Posterior cingulate gyrus (tissue), 11 donors: ENCODE measurements at places on chromosomes 1 and 21.
A peak's percentile ranks its signal among the peaks of the same experiment; 100 is the strongest.

DNA sequence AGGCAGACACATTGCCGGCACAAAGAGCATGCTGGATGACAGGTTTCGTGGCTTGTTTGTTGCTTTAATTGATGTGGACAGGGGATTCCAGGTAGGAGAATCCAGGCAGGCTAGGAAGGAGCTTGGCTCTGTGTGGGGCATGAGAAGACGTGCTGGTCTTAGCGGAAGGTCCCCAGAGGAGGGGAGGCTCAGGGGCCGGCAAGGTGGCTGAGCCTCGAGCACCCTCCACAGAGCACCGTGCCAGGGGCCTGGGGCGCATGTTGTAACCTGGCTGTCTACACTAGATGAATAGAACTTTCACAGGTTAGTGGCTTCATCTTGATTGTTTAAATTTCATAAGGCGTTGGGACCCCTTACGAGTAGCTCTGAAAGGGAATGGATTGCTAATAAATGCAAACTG, 223.1 kb downstream of the CAMTA1 start:
- no peak for DNase-seq

DNA sequence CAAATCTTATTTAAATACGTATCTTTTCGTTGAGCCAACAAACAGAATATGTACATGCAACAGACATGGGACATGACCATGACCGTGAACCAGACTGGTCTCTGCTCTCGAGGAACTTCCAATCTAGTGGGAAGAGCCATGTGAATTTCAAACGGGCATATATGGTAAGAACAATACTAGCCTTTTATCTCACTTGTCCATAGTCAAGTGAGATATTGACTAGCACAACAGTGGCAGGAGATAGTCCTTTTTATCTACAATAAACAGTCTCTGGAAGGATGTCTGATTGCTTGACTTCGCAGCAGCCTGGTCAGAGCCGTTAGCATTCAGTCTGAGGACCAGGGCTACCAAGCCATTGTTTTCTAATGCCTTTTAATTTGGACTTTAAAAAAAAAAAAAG, 12.6 kb upstream of the PLA2G2C start:
- DNase-seq, result no peak

- DNase-seq, result no peak
Measured at GRCh38 chr21:34852448-34852847, 183.7 kb downstream of the CLIC6 start.

- no peak for DNase-seq
Measured at GRCh38 chr1:72516826-72517225, 234.5 kb upstream of the NEGR1 start.

GRCh38 chr1:109800291-109800690, 36.6 kb upstream of the EPS8L3 start:
- DNase-seq, result no peak

GRCh38 chr1:33165209-33165608, 16.6 kb downstream of the TRIM62 start:
- DNase-seq, result peak; percentile 69

DNA sequence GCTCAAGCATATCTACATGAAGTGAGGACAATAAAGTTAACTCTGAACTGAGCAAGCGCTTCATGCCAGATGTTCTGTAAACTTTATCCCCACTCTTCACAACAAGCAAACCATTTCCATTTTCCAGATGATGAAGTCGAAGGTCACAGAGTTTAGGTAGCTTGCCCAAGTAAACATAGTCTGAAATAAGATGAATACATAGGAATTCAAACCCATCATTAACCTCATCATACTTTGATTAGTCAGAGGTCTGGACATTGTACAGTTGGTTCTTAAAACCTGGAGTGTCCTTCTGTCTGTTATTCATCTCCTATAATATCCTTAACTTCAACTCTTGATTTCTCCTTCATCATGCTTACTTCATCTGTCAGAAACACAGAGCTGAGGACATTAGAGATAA, 180.3 kb upstream of the C8B start:
- no peak for DNase-seq

GRCh38 chr1:41371630-41372599, 10.7 kb downstream of the FOXO6 start:
- peak; percentile 61 for DNase-seq

- DNase-seq, result peak; percentile 12
Measured at GRCh38 chr1:38858833-38859560, 575 bp downstream of the RRAGC start.

DNA sequence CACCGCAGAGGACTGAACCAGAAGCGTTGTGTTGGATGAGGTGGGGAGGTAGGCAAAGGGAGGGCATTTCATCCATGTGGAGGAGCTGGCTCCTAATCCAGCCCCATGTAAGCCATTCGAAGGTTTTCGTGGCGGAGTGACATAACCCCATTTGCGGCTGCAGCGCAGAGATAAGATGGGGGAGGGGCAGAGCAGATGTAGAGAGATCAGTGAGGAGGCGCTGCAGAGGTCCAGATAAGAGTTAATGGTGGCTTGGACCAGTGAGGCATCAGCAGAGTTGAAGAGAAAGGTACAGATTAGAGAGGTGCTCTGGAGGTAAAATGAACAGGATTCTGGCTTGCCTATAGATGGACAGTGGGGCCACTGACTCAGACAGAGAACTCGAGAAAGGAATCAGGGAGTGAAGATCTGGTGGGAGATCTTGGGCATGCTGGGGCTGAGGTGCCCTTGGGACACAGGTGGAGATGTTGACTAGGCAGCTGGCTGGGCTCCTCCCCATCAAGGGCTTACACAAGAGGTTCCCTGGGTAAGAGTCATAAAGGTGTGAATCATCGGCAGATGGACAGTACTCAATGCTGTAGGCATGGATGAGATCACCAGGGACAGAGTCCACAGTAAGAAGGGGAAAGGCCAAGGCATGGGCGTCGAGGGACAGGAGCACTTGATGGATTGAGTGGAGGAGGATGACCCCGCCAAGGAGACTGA, 7.8 kb upstream of the PTPRF start:
- DNase-seq, result no peak

DNA sequence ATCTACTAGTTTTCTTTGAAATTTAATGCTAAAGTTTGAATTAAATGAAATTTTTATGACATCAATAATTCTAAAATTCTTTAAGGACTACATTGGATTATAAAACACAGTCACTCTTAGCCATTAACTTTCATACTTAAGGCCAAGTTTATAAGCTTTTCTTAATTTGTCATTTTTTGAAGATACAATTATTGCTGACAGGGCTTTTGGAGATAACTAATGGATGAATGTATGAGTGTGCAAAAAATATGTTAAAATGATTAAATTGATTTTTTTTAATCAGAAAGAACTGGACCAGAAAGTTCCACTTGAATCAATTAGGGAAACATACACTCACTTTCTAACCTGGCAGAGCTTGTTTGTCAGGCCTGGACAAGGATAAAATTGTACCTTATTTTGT, 70.3 kb upstream of the CHODL start:
- DNase-seq, result no peak

DNA sequence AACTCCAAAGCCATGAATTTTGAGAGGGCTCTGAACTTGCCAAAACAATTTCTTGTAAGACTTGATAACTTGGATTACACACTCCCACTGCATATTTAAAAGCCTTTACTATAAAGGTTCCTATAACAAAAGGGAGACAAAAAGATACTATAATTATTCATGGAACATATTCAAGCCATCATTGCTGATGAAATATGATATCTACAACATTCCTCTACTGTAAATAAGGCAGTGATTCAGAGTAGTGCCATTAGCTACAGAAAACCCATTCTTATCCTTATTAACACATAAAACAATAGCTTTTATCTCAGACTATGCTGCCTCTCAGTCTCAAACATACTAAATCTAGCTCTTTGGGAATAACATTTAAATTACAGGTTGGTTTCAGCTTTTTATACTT, 675.5 kb upstream of the CXADR start:
- DNase-seq, result no peak
